ENCODE measurements at places on chromosomes 16 and 17.
A peak's percentile ranks its signal among the peaks of the same experiment; 100 is the strongest.

GRCh38 chr16:59566446-59566845 lies 832.3 kb upstream of the GOT2 start:
- DNase-seq: no peak

DNA sequence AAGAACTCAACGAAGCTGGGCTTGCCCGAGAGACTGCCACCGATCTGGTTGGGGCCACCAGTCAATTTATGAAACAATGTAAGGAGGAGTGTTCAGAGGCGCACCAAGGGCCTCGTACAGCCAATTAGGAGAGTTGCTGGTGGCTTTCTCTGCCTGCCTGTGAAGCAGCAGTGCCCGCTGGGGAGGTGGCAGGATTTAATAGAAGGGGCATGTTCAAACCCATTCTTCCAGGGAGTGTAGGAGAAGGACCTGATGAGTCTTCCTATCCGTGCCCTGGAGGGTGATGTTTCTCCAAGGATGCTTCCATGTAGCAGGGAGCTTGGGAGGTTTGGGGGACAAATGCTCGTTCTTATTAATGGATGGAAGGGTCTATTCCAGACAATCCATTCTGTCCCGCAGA lies 178.4 kb downstream of the CCDC182 start:
- DNase-seq: no peak

GRCh38 chr16:12323007-12323758 lies 346.6 kb downstream of the SNX29 start:
- peak; percentile 20 for DNase-seq

GRCh38 chr17:74646231-74646630 lies 22.7 kb upstream of the CD300E start:
- no peak for DNase-seq

DNA sequence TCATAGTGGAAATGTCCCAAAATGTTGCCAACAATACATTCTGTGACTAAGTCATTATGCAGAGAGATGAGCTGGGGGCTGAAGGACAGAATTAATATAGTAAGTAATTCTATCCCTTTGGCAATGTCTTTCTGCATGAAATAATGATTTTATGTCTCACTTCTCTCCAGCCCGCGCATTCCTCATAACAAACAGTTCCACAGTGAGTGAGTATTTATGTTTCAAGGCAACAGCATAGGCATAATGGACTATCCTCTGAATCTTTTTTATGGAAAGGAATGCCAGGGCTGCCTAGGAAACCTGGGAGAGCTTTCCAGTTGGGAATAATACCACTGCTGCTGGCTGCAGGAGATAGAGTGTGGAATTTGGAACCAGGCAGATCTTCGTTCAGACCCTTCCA lies 477.7 kb downstream of the HS3ST4 start:
- DNase-seq: no peak

DNA sequence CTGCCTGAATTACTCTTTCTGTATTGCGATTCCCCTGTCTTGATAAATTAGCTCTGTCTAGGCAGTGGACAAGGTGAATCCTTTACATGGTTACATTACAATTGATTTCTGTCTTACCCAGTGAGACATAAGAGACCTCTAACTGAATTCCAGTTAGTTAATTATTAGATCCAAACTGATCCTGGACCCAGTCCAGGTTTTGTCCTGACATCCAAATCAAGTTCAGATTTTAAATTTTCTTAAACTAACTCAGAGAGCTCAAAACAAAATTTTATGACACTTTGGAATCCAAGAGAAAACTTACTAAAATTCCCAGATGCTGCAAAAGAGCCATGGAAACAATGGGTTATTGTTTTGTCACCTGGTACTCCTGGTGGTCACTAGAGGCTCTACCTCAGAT lies 2166.6 kb downstream of the TP53TG3F start:
- DNase-seq: no peak

DNA sequence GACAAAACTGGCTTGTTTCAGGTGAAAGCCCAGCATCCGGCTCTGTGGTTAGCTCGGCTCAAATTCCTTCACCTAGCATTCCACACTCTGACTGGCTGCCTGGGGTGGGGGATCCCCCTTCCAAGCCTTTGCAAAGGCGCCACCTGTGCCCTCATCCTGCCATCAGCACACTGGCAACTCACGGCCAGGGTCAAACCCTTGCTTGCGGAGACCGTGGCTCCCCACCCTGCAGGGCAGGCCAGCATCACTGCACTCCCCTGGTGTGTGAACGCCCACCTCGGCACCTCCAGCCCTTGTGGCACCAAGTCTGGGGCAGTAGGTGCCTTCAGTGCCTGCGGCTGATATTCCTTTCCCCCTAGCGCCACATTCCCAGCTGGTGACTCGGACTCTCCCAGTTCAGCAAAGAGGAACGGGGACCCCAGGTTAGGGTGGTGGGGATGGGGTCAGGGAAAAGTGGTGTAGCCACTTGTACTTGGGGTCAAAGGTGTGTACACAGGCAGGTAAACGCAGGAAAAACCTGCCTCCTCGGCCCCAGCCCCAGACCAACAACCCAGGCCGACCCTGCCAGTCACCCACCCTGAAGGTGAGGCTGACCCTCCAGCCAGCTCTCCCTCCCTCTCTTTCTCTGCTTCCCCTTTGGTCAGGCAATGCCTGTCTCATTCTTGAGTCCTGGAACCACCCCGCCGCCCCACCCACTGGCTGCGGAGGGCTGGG lies 1.1 kb downstream of the FLII start:
- DNase-seq: no peak

DNA sequence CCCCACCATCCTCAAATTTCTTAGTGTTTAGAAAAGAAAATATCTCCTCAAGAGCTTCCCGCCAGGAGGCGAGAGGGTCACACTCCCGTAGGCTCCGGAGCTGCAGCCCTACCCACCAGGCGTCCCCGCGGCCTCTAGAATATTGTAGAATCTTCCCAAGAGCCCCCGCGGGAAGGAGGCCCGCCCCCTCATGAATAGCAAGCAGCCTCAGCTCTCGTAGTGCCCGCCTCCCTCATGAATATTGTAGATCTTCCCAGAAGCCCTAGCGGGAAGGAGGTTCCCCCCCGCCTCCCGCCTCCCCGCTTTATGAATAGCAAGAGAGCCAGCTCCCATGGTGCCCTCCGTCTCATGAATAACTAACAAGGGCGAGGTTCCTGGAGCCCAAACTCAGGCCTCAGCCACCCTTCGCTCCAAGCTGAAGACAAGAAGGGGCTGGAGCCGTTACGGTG lies at the start of gene FBXO47:
FBXO47 (minus strand) TSS at position 114 of the 449 bp plus-strand sequence. CDS start 4,378 bp downstream, outside the sequence.
- DNase-seq: peak; percentile 85

- DNase-seq: no peak
These were observed 95.2 kb downstream of the C16orf78 start for GRCh38 chr16:49468611-49469310.

- DNase-seq: no peak
These were observed 240.7 kb downstream of the CDH13 start for GRCh38 chr16:82867485-82867884.

DNA sequence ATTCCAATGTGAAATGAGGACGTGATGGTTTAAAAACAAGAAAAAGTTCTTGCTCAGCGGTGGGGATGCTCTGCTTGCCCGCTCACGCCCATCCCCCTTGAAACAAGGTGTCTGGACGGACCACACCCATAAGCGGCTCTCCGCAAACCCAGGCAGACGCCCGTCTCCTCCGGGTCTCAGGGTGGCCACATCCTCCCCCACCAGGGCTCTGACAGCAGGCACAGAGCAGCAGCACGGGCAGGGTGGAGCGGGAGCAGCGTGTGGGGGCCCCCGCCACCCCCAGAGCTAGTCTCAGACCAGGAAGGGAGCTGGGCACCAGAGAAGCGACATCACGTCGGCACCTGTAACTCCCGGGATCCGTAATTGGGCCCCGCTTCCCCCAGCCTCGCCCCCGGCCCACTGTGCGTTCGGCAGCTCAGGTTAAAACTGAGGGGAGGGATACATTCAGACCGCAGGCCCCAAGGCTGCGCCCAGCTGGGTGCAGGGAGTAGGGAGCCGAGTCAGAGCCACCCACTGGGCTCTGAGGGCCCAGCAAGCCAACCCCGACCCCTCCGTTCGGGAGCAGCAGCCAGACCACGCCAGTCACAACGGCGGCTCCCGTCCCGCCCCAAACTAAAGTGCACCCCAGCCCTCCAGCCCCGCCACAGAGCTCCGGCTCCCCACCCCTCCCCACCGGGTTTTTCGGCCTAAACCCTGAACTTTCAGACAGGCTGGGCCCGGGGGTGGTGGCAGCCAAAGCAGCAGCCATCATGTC lies 22.0 kb downstream of the CLUH start:
- no peak for DNase-seq

DNA sequence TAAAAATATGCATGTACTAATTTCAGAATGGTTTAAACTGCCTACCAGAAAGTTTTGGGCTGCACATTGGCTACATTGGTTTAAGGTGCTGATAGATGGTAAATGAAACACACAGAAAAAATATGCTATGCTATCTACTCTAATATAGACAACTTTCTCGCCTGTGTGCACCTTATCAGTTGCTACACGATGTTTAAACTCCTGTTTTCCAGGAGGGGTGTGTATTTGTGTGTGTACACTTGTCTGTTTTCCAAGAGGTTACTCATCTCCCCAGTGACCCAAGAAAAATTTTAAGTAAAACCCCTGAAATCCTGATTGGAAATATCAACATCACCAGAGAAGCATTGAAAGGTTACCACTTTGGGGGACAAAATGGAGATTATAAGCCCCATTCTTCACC lies 21.6 kb upstream of the PSMC5 start:
- DNase-seq: no peak

DNA sequence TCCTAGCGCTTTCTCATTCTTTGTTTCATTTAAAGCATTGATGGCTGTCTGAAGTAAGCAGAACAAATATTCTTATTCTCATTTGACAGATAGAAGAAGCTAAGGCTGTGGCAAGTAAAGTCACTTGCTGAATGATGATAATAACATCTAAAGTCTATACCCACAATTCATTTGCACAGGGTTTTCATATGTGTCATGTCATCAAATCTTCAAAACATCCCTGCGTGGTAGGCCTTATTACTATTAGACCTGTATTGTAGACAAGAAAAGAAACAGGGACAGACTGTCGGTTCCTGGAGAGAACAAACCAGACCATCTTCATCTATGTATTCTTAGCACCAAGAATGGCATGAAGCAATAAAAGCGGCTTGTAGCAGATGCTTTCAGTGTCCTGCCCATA lies 85.9 kb downstream of the ASIC2 start:
- no peak for DNase-seq

DNA sequence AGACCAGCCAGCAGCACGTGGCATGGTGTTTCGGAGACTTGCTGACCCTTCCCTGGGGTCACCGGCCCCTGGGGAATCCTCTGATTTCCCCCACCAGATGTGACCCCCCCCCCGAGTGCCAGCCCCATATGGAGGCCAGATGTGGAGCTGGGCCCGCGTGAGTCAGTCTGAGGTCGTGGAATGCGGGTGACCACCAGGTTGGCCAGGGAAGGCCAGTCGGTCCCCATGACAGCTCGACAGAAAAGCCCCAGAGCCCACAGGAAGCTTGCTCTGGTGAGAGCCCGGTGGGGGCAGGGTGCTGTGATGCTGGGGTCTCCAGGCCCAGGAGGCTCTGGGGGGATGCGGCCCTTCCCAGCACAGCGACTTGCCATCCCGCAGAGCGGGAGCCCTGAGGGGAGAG lies 209.0 kb downstream of the NTN1 start:
- DNase-seq: no peak

DNA sequence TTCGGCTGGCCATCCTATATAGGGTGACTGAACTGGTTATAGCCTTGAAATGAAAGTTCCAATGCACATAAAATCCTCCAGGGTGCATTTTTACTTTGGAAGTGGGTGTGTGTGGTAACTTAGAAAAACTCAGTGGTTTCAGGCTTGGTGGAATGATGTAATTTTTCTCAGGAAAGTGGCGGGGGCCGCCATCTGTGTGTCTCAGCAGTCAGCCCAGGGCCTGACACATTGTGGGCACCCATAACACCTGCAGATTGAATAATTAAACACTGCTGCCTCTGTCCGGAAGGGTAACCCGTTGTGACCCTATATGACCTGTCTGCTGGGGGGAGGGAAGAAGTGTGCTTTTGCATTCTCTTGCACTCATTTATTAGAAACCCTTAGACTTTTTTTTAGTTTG lies 2.2 kb upstream of the PDP2 start:
- DNase-seq: no peak

GRCh38 chr17:7136266-7136877 lies 21.8 kb upstream of the ASGR2 start:
- DNase-seq: peak; percentile 75

DNA sequence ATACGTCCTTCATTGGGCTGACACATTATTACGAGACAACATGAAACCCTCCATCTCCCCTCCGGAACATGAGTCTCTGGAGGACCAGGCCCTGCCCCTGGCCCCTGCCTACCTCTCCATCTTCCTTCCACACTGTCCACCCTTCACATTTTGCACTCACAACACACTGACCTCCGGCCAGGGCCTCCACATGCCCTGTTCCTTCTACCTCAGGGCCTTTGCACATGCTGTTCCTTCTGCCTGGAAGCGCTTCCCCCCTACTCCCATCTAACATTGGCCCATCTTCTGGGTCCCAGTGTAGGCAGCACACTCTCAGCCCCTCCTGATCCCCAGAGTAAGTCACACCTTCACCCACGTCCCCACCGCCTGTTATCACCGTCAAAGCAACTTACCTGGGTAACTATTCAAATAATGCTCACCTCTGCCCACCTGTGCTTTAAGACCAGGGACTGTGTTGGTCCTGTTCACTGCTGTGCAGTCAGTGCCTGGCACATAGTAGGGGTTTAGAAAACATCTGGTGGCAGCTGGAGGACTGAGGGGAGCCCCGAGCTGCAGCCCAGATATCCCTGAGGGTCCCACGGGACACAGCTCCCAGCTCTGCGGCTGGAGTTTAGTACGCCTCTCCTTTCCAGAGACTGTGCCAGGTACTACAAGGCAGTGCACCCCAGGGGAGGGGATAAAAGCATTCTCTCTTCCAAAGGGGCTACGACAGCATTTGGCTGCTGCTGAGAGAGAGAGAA lies 27.2 kb downstream of the RPH3AL start:
- no peak for DNase-seq

- no peak for DNase-seq
These were observed 575.9 kb downstream of the HS3ST4 start for GRCh38 chr16:26267641-26268040.

GRCh38 chr16:21033704-21034103 lies 116.9 kb downstream of the DNAH3 start:
- DNase-seq: no peak

GRCh38 chr16:51374346-51374745 lies 223.3 kb upstream of the SALL1 start:
- DNase-seq: no peak

DNA sequence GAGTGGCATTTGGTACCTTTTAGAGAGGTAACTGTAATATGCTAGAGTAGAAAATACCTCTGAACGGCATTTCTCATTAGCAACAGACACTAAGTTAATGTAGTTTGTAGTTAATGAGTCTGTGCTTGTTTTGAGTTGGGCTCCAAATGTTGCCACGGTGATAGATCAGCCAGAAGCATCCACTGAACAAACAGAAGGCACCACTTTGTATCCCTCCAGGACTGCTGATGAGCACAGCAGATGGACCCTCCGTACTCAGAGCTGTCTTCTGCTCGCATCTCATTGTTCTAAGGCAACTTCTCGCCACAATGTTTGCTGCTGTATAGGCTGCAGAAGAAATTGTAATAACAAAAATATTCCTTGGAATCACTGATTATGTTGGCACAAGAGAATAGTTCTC lies 56.1 kb downstream of the TNRC6C start:
- DNase-seq: no peak

- DNase-seq: no peak
These were observed 4.1 kb downstream of the PPP1R9B start for GRCh38 chr17:50146230-50146926.

All from activated gamma-delta T cell treated with Interleukin-2 at 50 U/mL for 16 hours (primary cell).